ENCODE measurements at places on chromosomes 2 and 18. TPM values are rescaled to one million over a fixed set of nuclear protein-coding genes. Genes with fewer than 3 reads are reported as not detected.

- no peak for DNase-seq
These were observed 107.9 kb upstream of the NDUFV2 start for GRCh38 chr18:8994603-8995002.

DNA sequence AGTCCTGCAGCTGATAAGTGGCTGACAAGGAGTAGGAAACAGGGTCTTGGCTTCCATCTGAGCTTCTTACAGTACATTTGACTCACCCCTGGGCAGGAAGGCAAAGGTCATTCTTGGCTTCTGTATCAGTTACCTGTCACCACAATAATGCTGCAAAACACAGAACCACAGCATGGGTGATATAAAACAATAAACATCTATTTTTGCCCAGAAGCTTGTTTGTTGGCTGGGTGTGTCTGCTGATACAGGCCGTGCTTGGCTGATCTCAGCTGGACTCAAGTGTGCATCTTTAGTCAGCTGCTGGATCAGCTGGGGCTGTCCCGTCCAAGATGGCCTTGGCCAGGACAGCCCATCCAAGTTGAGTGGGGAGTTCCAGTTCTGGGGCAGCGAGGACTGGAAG, 34.7 kb downstream of the ONECUT2 start:
- DNase-seq, result no peak

- DNase-seq, result no peak
These were observed 9.2 kb downstream of the GALNT13 start for GRCh38 chr2:153880926-153881325.

Gene SMAD2
- 105 TPM for total RNA-seq

Gene MARCHF7
- total RNA-seq, result 109 TPM

DNA sequence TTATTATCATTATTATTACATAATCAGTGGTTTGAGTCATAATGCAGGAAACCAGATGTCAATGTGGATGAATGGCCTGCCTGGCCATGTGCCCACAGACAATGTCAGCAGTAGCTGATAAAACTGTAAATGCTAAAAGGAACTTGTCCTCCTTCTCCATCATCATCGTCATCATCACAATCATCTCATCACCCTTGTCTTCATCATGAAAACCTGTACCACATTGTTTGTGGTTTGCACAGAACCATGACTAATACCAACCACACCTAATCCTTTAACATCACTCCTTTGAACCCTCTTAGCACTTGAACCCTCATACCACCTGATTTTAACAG, 96.0 kb downstream of the HNMT start:
- no peak for DNase-seq

DNA sequence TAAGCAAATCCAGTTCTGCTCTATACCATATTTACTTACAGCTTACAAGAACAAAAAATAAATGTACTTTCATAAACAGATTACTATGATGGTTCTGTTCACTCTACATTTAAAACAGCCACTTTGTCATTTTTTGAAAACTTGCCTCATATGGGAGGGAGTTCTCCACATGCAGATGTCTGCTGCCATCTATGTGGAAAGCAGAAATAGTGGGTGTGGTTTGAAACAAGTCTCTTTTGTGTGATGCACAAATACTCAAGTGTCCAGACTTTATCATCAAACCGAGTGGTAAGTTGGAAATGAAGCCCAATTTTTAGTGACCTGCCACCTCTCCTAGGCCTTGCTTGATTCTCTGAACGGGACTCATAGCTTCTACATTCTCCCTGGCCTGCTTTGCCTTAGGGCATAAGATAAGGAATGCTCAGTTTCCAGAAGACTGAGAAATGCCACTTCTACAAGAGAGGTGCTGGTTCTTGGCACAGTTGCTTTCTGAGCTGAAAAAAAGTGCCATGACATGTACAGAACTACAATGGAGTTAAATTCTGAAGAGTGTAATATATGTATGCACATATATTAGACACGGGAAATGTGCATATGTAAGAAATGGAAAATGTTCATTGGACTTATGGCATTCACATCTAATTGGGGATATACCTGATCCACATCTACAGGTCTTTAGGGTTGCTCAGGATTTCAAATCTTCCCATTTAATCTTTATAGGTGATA, 221.0 kb downstream of the SLC8A1 start:
- DNase-seq, result no peak

GRCh38 chr2:165562233-165562632, 92.7 kb downstream of the CSRNP3 start:
- DNase-seq, result no peak

Gene DYTN
- not detected for total RNA-seq

- DNase-seq, result no peak
These were observed 174.2 kb upstream of the TMEM200C start for GRCh38 chr18:6069539-6069938.

Gene ELOA2
- total RNA-seq, result not detected

DNA sequence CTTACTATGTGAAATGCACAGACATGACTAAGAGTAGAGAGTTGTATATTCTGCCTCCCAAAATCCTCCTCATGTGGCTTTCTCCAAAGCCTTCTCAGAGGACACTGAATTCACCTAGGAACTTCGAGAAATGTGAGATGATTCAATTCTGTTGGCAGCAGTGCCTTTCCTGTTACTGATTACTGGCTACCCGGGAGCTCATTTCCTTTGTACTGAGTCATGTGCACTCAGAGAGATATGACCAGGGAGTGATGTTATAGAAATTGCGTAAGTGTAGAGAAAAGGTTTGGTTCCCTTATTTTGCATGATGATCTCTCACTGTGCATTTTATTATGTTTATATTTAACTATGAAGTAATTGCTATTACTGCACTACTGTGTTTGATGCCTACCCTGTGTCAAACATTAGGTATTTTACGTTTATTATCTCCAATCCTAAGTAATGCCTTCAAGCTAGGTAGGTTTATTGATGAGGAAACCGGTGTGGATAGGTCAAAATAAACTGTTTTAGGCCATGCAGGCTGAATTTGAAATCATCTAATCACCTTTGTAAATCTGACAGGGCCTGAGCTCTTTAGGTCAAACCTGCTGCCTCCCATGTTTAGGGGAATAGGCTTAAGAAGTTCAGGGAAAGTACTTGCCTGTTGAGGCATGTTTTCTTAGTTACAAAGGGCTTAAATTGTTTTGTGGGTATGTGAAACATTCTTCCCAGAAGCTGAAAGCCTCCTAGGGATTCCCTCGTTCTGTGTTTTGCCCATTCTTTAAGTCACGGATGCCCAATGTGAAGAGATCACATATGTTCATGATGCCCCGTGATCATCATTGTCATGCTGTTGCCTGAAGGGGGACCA, 86.8 kb downstream of the FMNL2 start:
- no peak for DNase-seq

DNA sequence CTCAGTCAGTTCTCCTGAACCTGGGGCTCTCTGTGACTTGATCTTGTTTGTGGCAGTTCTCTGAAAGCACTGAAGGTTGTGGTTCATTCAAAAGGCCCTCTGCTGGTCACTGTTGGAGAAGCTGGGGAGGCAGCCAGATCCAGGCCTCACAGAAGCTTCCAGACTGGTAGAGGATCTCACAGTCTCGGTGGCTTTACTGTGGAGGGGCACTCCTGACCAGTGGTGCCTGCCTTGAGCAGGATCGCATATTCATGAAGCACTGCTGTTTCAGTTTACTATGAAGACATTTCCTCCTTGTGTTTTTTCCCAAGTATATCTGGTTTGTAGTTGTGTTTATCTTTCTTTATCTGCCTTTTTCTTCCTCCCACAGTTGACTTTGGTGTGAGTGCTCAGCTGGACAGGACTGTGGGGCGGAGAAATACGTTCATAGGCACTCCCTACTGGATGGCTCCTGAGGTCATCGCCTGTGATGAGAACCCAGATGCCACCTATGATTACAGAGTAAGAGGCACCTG, 133.9 kb downstream of the MAP4K4 start:
- peak; percentile 79 for DNase-seq

DNA sequence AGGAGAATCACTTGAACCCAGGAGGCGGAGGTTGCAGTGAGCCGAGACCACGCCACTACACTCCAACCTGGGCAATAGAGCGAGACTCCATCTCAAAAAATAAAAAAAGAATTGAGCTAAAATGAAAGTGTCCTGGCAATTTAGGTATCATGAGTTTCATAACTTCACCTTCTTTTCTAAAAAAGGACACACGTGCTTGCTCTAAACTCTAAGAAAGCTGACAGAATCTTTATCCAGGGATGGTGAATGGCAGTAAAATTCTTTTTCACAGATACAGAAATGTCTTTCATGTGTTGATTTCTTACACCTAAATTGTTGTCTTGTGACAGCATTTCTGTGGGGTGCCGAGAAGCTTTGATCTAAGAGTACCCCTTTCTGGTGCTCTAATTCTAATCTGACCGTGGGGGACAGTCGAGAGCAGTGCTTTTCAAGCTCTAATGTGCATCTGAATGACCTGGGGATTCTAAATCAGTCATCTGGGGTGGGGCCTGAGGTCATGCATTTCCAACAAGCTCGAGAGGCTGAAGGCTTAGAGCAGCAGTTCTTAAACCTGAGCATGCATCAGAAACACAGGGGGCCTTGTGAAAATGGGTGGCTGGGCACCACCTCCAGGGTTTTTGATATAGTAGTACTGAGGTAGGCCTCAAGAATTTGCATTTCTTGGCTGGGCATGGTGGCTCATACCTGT, 42.1 kb upstream of the REL start:
- DNase-seq, result peak; percentile 16

GRCh38 chr2:96146153-96146880, 1.1 kb upstream of the DUSP2 start:
- DNase-seq, result no peak

DNA sequence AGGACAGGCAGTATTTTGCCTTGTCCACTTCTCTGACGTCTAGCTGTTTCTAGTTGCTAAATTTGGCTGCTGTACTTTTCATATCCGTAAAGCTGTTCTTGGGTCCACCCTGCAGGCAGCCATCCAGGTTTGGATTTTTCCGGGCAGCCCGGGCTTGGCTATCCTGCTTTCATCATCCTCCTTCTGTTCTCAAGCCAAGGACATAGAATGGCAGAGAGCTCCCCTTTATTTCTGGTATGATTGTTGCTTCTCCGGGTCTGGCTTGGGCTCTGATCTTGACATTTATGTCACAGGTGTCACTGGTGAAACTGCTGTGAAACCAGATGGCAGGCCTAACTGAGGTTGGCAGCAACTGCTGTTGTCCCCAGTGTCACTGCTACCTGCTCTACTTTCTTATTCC, 35.5 kb downstream of the SCN2A start:
- DNase-seq, result no peak

DNA sequence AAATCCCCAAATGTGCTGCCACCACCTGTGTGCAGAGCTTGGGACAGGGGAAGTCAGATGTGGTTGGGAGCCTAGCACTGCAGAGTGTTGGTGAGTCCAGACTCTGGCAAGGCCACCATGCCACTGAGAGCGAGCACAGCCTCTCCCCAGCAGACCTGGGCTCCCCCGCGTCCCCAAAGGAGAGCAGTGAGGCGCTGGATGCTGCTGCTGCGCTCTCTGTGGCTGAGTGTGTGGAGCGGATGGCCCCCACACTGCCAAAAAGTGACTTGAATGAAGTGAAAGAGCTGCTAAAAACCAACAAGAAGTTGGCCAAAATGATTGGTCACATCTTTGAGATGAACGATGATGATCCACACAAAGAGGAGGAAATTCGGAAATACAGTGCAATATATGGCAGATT, 10.7 kb downstream of the NAB1 start:
- DNase-seq, result no peak

DNA sequence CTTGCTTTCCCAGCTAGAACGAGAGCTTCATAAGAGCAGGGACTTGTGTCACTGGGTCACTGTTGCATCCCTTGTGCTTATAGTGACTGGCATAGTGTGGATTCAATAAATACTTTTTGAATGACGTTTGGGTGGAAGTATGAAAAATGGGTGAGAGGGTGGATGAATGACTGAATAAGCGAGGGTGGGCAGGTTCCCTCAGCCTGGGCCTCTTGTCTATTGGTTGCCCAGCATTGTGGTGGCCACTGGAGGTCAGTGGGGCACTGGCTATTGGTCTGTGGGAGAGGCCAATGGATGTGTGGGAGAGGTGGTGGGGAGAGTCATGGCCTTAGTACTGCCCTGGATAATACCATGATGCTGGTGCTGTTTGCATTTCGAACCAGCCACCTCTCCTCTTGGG, 93.8 kb upstream of the SKOR2 start:
- no peak for DNase-seq

DNA sequence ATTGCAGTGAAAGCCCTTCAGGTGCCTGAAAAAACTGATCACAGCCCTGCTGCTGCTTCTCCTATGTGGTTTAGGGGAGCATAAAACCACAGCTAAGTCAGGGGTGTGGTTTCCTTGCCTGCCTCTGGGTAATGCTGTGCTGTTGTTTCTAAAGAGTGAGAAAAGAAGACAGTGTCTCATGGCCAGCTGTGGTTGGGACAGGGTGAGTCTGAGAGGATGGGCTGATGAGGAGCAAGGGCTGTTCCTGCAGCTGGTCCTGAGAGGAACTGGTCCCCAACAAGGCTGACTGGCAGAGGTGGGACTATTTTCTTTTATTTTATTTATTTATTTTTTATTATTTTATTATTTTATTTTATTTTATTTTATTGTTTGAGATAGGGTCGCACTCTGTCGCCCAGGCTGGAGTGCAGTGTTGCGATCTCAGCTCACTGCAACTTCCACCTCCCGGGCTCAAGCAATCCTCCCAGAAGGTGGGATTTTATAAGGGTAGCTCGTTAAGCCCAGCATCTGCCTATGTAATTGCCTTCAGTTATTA, 236.7 kb downstream of the FHOD3 start:
- DNase-seq, result no peak

GRCh38 chr2:135965756-135966155, 19.7 kb downstream of the DARS1 start:
- no peak for DNase-seq

Gene G6PC2
- total RNA-seq, result not detected

GRCh38 chr2:181573140-181573736, 83.7 kb downstream of the CERKL start:
- no peak for DNase-seq

DNA sequence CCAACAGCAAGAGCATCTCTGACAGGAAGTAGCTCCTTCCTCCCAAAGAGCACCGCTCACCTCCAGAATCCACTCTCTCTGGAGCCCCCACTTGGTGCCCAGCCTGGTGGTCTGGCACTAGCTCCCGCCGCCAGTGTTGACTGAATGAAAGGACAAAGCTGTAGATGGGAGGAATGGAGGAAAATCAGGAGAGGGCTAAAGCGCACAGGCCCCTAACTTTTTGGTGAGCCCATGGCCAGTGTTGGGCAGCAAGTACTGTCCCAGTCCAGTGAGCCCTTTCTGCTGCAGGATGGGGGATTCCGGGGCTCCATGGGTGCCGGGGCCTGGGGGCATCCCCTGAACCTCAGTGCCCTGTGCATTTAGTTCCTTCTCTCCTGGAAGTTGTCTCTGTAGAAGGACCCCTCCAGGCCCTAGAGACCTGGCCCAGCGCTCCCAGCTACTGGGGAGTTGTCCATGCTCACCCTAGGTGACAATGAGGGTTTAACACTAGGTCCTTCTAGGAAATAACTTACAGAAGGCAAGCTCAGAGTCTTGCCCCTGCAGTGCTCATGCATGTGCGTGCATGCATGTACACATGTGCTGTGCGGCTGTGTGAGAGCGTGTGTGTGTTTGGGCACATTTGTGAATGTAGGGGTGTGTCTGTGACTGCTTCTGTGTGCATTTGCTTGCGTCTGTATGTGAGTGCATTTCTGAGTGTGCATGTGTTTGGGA, 33.6 kb downstream of the GLI2 start:
- DNase-seq, result no peak

Gene AKAIN1
- total RNA-seq, result not detected

Gene EPB41L5
- 37.7 TPM for total RNA-seq

GRCh38 chr2:235460548-235461047, 33.2 kb upstream of the AGAP1 start:
- no peak for DNase-seq

All from WTC11 (cell line).